ENCODE measurements at places on chromosomes 7 and 10.

GRCh38 chr7:93014410-93014809 is 103.4 kb downstream of the SAMD9 start:
- DNase-seq, result no peak

DNA sequence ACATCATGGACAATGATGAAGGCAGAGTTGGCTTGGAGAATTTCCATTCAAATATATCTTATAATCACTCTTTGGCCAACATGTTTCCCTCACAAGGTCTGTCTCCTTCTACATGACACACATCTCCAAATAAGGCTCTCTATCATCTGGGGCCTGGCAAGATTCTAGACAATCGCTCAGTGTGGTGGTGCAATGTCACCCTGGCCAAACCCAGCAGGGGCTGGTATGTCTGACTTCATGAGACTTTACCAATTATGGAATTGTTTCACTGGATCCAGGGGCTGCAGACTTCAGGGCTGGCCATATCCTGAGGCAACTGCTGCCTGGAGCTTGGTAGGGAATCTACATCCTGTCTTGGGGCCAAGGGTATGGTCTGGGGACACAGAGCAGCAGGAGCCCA is 319.0 kb downstream of the PLXNA4 start:
- no peak for DNase-seq

DNA sequence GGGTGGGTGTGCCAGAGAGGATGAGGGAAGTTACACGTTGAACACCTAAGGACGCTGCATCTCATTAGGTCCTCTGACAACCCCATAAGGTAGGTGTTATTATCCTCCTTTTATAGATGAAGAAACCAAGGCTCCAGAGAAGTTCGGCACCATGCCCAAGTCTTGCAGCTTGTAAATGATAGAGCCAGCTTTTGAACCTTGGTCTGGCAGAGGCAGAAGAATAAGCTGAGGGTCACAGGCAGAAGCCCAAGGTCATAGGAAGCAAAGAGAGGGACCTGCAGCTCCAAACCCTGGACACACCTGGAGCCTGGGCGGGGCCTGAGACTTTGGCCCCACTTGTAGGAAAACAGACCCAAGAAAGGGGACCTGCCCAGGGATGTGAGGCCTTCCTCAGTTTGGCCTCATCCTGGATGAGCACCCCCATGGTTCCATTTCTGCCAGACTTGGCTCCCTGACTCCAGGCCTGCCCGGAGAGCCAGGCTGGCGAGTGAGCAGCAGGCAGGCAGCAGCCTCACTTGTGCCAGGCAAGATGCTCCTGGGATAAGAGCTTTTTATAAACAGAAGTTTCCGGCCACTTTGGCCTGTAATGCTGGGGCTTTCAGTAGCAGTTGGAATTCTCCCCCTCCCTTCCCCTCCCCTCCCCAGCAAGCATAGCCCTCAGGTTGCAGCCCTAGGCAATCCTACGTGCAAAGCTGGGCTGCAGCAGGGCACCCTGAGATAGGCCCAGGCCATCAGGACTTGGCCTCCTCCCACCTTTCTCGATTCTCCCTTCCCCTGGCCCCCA is 2.4 kb downstream of the KCNH2 start:
- no peak for DNase-seq

GRCh38 chr7:44885394-44886317 is at the start of gene PURB:
Gene PURB, minus strand, starts transcription at chr7:44885530. Its CDS starts 182 bp downstream, at chr7:44885348.
- peak; percentile 86 for DNase-seq

- no peak for DNase-seq
Measured at GRCh38 chr7:139752604-139753003, 25.2 kb downstream of the HIPK2 start.

- no peak for DNase-seq
Measured at GRCh38 chr7:76292213-76292573, 10.3 kb upstream of the HSPB1 start.

DNA sequence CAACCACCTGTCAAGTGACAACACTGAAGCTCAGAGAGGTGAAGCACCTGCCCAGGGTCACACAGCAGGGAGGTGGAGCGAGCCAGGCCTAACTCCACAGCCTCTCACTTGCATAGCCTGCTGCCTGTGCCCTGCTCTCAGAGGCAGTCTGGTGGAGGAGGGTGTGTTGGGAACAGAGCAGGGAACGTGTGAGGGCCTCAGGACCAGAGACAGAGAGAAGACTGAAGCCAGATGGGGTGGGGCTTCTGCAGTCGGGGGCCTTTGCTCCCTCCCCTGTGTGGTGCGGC is 114.0 kb downstream of the PTPN20 start:
- no peak for DNase-seq

GRCh38 chr10:96367470-96367869 is 8.7 kb upstream of the OPALIN start:
- no peak for DNase-seq

DNA sequence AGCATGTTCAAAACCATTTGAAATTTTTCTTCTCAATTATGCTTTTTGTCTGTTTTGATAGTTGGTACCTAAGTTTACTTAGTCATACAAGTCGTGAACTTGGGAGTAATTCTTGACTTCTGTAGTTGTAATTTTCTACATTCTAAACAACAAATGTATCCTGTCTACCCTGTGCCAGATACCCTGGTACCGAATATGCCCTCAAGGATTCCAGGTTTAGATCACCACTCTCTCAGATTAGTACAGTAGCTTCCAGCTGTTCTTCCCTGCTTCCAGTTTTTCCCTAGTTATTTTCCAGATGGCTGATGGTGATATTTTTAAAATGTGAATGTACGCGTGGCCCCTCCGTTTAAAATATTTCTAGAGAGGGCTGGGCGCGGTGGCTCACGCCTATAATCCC is 6.5 kb downstream of the STAM start:
- no peak for DNase-seq

DNA sequence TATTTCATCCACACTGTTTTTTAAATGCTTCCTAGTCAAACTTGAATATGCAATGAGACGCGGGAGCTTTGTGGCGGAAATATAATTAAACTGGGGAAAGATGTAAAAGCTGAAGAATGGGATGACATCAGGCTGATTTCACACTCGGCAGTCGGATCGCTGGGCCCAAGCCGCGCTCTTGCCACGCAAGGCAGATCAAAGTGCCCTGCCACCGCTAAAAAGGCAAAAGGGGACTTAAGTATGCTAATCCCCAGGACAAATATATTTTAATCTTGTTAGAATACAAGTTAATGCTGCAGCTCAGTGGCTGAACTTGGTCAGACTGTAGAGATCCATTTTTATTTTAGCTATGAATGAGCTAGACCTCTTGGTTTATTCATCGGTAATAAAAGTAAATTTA is 13.8 kb downstream of the EN2 start:
- no peak for DNase-seq

DNA sequence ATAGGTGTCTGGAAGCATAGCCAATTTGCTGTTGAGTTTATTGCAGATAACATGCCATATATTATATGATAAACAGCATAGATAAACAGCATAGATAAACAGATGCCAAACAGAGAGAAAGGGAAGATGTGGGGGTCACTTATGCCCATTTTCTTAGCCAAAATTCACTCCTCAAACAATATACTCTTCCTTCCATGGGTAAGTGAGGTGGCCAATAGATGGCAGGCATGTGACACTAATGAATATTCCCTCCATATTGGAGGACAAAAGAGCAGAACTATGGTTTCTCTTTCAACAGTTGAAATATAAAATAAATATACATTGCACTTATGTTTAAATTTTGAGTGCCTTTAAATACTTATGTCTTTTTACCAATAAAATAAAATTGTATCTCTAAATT is 1212.8 kb downstream of the REEP3 start:
- DNase-seq, result no peak

- no peak for DNase-seq
Measured at GRCh38 chr7:73865738-73866445, 4.9 kb downstream of the TMEM270 start.

DNA sequence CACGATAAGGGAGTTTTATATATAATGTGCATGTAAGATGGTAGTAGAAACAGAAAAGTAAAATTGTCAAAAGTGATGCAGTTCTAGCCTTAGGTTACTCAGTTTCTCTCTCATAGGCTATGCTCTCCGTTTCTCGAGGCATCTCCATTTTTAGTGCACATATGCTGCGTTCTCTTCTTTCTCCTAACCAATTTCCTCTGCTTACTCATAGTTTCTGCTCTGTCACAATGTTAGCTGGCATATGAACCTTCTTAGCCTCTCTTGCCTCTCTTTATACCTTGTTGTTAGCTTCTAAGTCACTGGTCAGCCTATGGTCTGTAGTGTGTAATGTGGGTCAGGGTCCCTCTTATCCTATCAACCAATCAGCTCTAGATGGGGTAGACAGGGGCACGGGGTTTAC is 280.6 kb upstream of the ETV1 start:
- DNase-seq, result no peak

DNA sequence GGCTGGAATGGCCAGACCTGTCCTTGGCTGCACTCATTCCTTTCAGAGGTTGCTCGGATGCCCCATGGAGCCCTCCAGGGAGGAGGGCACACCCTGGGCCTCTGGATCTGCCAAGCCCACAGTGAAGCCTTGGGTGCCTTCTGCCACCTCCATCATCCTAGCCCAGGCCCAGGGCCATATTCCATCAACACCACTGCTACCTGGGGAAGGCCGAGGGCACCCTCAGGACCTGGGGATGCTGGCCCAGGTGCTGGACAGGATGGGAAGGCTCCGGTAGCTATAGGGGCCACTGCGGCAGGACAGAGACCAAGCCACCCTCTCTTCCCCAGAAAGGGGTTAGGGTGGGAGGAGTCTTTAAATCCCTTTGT is 810 bp downstream of the OPN4 start:
- no peak for DNase-seq

GRCh38 chr10:24344279-24344678 is 135.3 kb downstream of the KIAA1217 start:
- no peak for DNase-seq

Measured in right renal pelvis (tissue), 4 donors.